Smooth muscle cell of trachea (primary cell): ENCODE measurements at places on chromosomes 2 and 18. TPM values are rescaled to one million over a fixed set of nuclear protein-coding genes. Genes with fewer than 3 reads are reported as not detected.

The CD207 gene
- total RNA-seq, result not detected in 2 replicates

The DNAH7 gene
- 0.66 and 2.3 TPM in 2 replicates for total RNA-seq

The SLC35F6 gene
- 37.1 and 69.5 TPM in 2 replicates for total RNA-seq

The CCDC141 gene
- total RNA-seq, result under 0.01 and 0.29 TPM in 2 replicates

The SFT2D3 gene
- total RNA-seq, result 5.2 and 6.6 TPM in 2 replicates

The TMEM163 gene
- total RNA-seq, result not detected in 2 replicates

The GFPT1 gene
- 42.8 and 43.2 TPM in 2 replicates for total RNA-seq

The CD8B gene
- not detected in 2 replicates for total RNA-seq

The AFF3 gene
- total RNA-seq, result 0.66 and 0.87 TPM in 2 replicates

The KYNU gene
- 1.2 and 5.3 TPM in 2 replicates for total RNA-seq

The MOB1A gene
- 92.5 and 104 TPM in 2 replicates for total RNA-seq

The LBX2 gene
- total RNA-seq, result 3.1 and 6.3 TPM in 2 replicates

The FAM237A gene
- not detected in 2 replicates for total RNA-seq

The SCYGR2 gene
- total RNA-seq, result not detected in 2 replicates
